Stimulated activated CD8-positive, alpha-beta memory T cell treated with anti-CD3 and anti-CD28 coated beads, Interleukin-2, amount 100 ng/mL, for 1 hour (primary cell): ENCODE measurements at places on chromosomes 5 and 9.

- no peak for DNase-seq
Observed at GRCh38 chr9:68981789-68982188, 32.1 kb downstream of the PRKACG start.

DNA sequence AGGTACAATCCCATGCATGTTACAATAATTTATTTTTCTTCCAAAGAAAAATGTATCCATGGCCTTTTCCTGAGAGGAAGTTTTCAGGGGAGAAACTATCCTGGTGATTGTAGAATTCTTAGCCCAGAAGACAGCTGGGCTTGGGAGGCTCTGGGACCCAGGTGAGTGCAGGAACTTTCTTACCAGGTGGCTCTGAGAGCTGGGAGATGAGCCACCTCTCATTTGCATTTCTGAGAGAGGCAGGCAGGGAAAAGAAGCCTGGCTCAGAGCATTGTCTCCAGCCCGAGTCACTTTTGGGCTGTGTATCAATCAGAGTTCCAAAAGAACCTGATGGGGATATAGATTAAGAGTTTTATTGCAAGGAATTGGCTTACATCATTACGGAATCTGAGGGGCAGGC is 52.7 kb downstream of the ALG2 start:
- no peak for DNase-seq

DNA sequence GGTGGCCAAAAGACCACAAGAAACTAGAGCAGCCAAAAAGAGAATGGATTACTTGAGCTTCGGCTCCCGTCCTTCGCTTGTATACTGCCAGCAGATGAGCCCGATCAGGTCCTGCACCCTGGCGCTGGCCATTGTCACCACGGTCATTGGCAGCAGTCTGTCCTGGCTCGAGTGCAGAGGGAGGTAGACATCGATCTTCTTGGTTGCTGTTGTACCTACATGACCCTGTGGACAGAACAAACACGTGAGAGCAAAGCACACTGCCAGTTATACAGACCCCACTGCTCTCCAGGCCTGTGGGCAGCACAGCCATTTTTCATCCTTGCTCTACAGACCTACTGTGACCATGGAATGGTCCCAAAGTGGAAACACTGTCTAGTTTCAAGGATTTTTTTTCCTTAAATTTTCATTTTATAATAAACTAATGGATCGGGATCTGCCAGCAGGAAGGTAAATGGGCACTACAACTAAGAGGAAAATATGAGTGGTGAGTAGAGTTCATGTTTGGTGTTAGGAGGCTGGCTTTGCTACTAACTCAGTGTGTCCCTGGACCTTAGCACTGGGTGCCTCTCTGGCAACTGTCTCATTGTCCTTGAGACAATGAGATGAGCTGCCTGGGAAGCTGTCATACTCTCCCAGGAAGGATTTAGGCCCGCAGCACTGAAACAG is 121.4 kb downstream of the MAPKAP1 start:
- DNase-seq = no peak

- DNase-seq = no peak
Observed at GRCh38 chr5:20833081-20833627, 845.2 kb upstream of the CDH18 start.

DNA sequence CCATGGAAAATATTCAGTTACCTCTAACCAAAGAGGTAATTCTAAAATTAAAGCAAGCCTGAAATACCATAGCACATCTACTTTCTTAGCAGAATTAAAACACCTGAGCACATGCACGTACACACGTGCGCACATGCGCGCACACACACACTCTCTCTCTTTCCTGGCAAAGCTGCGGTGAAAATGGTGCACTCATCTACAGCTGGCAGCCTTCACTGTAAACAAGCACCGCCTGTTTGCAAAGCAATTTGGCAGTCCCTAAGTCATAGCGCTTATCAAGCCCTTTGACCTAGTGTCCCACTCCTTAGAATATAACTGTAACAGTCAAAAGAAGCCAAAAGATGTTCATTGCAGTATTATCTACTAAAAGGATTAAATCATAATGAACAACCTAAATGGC is 278.7 kb downstream of the DENND1A start:
- DNase-seq = no peak

- DNase-seq = no peak
Observed at GRCh38 chr9:21412107-21412506, 3.2 kb downstream of the IFNA8 start.

- DNase-seq = no peak
Observed at GRCh38 chr9:97387936-97388684, 23.8 kb upstream of the TDRD7 start.

- no peak for DNase-seq
Observed at GRCh38 chr9:138077126-138077525, 199.5 kb downstream of the CACNA1B start.

DNA sequence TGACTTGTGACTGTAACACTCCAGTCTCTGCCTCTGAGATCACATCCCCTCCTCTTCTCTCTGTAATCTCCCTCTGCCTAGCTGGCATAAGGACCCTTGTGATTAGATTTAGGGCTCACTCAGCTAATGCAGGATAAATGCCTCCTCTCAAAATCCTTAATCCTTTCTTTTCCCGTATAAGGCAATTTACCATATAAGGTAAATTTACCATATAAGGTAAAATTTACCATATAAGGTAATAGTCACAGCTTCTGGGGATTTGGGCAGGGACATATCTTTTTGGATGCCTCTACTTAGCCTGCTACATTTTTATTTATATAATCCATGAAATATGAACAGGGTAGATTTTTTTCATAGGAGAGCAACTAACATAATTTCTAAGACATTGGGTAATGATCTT is 318.0 kb upstream of the PUM3 start:
- DNase-seq = no peak
